ENCODE measurements at places on chromosomes 6 and 20. TPM values are rescaled to one million over a fixed set of nuclear protein-coding genes. Genes with fewer than 3 reads are reported as not detected.

TINAG gene
- total RNA-seq = not detected

RWDD1 gene
- total RNA-seq = 40.2 TPM

ROS1 gene
- not detected for total RNA-seq

CTSA gene
- 83.4 TPM for total RNA-seq

ALDH5A1 gene
- 5.1 TPM for total RNA-seq

HAO1 gene
- not detected for total RNA-seq

SLC22A2 gene
- not detected for total RNA-seq

MICB gene
- 4.7 TPM for total RNA-seq

- DNase-seq = no peak
Observed at GRCh38 chr6:114659513-114659912, 316.7 kb upstream of the HS3ST5 start.

DNA sequence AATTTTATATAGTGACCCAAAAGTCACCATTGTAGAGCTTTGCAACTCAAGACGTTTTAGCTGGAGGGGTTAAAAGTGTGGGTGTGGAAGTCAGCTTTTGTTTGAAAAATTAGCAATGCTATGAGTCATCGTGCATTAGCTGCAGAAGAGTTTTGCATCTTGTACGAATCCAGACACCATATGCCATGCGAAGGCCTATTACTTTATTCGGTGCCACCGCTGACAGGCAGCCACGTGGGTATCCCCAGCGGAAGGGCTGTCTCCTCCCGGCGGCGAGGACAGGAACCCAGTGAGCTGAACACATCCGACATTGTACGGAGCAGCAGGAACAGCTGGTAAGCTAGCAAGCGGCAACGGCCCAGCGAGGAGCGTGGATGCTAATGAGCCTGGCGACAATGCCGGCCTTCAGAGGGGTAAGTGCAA, 84.4 kb downstream of the INSM1 start:
- peak; percentile 75 for DNase-seq

DNA sequence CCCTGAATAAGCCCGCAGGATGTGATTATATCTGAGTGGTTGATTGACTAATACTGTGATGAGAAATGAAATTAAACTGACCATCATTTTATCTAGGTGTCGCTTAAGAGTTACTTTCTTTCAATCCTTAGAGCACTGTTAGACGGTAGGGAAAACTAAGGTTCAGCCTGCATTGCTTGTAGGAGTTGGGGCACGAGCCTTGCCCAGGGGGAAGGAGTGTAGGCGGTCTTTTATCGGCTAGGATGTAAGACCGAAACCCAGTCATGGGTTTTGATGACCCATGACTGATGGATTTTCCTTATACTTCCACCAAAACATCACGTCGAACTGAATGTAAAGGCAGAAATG, 392 bp upstream of the TASP1 start:
- DNase-seq = no peak

DNA sequence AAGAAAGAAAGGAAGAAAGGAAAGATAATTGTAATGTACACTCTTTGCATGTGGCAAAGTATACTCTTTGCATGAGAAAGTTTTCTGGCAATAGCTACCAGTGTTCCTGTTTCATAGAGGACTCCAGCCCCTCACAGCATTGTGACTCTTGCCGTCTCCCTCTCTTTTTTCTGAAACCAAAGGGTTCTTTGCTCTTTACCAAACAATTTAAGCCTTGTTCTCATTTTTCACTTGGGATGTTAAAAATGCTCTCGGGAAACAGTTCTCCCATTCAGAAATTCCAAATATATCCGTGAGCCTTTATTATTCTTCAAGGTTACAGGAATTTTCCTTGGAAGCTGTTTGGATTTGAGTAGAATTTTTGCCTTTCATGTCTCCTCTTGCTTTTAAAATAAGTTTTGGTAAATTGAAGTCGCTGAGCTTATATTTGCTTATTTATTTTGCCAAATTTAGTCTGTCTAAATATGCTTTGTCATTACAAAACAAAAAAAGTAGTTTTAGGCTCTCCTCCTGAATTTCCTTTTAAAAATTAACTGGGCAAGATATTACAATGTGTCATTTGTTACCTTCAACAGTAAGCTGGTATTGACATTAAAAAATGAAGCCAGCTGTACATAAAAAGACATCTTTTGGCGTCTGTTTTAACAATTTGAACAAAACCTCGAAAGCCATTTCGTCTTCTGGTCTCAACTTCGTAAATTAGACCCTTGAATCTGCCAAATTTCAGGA, 103.8 kb upstream of the ARMC2 start:
- DNase-seq = no peak

DNA sequence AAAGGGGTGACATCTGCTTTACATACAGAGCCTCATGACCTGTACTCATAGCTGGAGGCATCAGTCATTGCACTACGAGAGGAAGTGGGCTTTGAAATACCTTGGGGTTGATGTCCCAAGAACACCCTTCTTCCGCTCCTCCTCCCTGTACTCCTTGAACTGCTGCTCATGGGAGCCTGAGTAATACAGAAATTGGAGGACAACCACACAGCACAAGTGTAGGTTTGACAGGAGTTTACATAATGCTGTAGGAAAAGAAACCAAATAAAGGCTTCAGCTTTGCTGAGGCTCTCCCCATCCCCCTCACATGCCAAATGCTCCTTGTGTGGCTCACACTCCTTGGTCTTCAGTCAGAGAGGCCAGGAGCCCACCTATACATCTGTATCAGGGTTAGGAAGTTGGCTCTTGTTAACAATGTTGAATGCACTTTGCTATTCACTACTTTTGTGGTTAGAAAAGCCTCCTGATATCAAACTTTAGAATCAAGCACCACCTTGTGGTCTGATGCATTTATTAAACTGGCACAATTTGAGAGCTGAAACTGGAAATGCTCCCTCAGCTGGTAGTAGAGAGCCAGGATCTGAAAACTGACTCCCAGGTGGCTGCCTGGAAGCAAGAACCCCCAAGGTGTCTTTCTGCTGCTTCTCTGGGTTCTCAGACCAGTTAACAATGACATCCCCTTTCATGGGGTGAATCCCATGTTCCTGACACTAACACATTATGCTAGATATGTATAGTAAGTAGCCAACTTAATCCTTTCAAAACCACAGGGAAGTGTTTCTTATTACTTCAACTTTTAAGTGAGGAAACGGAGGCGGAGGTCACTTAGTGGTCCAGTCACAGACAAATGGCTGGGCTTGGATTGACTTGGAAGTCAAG, 56.2 kb upstream of the EDN1 start:
- DNase-seq = no peak

- no peak for DNase-seq
Observed at GRCh38 chr6:109397020-109397419, 14.8 kb upstream of the CD164 start.

DNA sequence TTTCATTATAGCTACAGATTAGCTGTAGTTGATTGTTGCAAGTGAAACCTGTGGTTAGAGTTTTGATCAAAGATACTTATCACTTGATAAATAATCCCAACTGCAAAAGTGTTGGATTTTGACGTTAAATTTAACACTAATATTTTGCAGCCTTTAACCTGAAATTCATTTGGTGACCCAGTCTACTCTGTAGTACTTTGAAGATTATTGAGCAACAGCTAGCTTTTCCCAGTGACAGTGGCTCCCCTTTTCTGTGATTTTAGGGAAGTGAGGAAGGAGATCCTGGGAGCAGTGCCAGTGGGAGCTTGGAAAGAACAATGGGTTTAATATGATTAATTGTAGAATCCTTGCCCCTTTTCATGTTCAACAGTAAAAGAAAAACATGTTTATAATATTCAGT, 76.9 kb downstream of the NCOA3 start:
- no peak for DNase-seq

DNA sequence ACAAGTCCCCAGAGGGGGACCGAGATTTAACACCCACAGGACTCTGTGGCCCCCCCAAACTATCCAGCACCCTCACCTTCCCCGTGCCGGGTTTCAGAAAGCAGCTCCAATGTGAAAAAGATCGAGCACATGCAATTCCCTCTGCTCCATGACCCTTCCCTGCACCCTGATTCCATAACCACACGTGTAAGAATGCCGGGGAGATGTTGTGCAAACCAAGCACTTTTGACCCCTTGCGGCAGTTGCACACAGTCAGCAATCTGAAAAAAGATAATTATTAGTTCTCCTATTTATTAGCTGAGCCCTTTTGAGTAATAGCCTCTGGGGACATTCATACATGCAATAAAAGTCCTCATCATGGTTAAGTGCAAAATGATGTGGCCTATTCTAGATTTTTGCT, 13.0 kb downstream of the FOXQ1 start:
- DNase-seq = no peak

- no peak for DNase-seq
Observed at GRCh38 chr20:50344232-50345071, 153.8 kb downstream of the CEBPB start.

GRCh38 chr20:33640287-33640686, 21.8 kb upstream of the C20orf144 start:
- DNase-seq = no peak

- no peak for DNase-seq
Observed at GRCh38 chr20:21615617-21616080, 89.8 kb upstream of the PAX1 start.

- no peak for DNase-seq
Observed at GRCh38 chr6:103925317-103925716, 934.4 kb downstream of the HACE1 start.

DNA sequence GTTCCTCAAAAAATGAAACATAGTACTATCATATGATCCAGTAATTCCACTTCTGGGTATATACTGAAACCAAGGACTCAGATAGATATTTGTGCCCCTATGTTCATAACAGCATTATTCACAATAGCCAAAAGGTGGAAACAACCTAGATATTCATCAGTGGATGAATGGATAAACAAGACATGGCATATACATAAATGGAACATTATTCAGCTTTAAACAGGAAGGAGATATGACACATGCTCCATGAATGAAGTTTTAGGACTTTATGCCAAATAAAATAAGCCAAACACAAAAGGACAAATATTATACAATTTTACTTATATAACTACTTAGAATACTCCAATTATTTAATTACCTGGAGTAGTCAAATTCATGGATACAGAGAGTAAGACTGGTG, 16.4 kb downstream of the PLCB1 start:
- no peak for DNase-seq

DNA sequence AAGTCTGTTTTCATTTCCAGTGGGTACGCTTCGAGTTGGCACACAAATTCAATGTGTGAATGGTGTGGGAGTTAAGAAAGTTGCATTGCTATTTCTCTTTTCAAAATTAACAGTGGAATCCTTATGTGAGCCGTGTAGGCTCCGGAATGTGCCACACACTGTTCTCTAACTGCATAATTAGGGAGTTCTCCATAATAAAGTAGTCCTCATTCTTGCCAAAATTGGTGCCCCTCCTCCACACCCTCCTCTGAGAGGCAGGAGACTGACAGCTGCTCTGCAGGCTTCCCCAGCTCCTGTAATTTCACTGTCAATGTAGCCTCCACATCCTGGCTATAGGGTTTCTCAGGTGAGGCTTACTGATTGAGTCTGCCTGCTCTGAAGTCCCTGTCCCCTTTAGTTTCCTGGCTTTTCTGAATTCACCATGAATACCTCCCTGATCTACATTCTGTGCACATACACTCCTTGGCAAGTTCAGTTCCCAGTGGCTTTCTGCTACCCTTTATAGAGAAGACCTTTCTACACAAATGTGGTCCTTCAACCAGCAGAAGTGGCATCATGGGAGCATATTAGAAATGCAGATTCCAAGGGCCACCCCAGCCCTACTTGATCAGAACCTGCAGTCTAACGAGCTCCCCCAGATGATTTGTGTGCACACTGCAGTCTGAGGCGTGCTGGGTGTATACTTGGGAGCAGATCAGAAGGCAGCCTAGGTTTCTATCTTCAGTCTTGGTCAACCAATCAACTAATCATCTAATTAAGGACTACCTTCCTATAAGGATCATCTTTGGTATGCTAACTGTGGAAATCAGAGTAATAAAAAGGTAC, 19.9 kb upstream of the CCN6 start:
- no peak for DNase-seq

GRCh38 chr6:150417899-150418826, 49.4 kb downstream of the IYD start:
- no peak for DNase-seq

- DNase-seq = no peak
Observed at GRCh38 chr6:11812951-11813350, 34.3 kb upstream of the ADTRP start.

DNA sequence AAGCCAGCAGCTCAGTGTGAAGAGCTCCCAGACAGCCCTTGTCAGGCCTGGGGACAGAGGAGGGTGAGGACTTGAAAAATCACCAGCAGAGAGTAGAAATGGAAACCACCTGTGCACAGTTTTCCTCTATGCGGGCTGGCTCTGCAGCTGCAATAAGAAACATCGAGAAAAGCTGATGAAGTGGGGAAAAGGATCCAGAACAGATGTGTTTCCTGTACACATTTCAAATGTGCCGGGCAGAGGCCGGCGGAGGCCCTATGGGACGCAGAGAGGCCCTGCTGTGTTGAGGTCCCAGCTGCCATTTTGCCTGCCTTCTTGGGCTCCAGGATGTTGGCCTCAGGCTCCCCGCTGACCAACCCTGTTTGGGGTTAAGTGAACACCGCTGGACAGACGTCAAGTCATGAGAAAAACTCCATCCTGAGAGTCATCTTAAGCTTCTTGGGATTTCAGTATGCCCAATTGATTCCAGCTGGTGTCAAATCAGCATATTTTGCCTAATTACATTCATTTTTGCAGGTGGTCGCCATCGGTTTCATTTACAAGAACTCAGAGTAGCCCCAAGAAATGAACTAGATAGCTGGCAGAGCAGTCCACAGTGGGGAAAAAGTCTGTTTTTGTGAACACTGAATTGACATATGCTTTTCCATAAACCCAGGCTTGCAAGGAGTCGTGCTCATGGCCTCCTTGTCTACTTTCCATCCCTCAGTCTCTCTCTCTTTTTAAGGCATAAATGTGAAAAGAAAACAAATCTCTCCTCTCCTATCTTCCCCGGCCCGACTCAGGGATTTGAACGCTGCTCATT, 150.4 kb upstream of the PHACTR3 start:
- no peak for DNase-seq

GRCh38 chr20:20368418-20369249, 730 bp downstream of the INSM1 start:
- no peak for DNase-seq

DNA sequence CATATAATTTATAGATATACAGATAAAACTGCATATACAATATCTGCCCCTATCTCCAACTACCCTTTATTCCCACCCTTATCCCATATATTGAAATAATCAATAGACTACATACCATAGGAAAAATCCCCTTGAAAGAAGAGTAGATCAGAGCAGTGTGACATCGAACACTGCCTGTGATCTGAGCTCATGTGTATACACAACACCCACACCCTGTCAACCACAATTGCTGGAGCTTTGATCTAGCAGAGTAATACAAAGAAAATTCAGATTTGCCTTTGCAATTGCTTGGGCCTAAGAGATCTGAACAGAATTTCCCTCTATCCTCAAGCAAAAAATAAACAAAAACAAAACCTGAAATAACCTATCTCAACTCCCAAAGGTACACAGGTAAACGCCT, 119.3 kb downstream of the ASCC3 start:
- no peak for DNase-seq

- DNase-seq = no peak
Observed at GRCh38 chr6:136960781-136961180, 38.7 kb downstream of the SLC35D3 start.

DNA sequence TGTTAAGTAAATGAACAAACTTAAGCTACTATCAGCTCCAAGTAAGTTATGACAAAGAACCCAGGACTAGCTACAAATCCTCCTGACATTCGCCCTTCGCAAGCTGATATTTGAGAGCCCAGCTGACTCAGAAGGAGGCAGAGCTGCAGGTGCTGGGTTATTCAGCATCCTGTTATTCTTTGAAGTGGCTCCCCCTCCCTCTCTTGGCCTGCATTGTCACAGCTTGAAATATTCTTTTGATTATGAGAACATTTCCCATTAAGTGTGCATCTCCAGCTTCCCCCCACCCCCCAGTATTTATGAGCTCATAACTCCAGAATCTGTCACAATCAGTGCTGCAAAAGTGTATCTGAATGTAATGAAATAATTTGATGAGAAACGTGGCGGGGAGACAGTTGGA, 78.8 kb upstream of the RALY start:
- DNase-seq = peak; percentile 0
